Stimulated activated naive CD8-positive, alpha-beta T cell treated with anti-CD3 and anti-CD28 coated beads, Interleukin-15, amount 100 ng/mL, for 72 hours (primary cell): ENCODE measurements at places on chromosomes 5 and 9.

DNA sequence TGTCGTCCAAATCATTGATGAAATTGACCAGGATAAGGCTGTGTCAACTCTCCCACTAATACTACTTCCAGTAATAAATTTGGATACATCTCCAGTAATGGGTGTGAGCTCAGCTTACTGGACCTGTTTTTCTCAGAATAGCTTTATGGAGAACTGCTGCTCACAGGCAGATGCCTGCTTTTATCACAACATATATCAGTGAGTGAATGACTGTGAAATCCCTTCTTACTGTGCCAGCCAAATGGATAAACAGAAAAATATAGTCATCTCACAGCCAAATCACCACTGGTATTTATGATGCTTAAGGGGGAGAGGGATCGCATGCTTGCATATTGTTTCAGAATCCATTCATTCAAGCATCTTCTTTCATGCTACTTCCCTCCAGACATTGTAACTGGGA, 148.4 kb upstream of the PAPPA start:
- no peak for DNase-seq

DNA sequence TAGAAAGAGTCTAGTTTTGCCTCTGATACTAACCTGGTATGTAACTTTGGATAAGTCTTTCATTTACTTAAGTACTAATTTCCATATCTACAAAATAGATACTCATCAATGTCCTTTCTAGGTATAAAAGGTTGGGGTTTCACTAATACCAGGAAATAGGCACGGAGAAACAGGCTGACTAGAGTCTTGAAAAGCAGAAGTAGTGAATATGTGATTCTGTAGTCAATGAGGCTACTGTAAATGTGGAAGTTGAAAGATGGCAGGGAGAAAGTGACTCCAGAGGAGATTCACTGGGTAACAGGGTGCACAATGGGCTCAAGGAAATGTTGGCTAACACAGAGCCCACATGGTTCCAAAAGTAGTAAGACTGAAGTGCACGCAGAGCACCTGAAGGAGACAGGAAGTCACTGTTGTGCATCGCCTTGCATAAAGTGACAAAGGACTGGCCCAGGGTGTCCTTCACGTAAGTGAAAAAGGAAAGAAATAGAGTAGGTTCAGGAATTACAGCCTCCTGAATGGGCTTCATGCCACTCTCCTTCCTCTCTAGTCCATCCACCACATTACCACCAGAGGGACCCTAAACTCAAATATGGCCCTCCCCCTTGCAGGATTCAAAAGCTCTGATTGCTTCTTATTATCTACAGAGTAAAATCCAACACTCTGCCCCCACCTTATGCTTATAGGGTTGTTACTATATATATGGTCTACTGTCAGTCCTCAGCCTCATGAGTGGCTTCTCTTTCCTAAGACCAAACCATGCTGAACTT, 288.0 kb upstream of the SMARCA2 start:
- DNase-seq, result no peak

DNA sequence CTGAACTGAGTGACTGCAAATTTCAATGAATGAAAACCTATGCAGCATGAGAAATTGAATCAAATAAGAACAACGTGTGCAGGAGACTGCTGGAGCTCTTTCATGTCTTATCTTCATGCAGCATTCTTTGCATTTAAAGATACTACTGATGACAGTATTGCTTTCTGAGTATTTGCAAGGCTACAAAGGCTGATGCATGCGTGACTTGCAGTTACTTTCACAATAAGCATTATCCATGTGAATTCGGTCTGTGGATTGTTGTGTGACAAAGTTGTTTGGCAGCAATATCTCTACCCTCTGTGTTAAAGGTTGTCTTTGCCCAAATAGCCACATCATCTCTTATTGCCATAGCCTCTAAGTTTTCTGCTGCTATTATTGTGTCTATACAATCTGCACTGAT, 102.1 kb upstream of the FBXL17 start:
- DNase-seq, result no peak

- DNase-seq, result no peak
Observed at GRCh38 chr5:151863566-151863965, 61.1 kb downstream of the GLRA1 start.

DNA sequence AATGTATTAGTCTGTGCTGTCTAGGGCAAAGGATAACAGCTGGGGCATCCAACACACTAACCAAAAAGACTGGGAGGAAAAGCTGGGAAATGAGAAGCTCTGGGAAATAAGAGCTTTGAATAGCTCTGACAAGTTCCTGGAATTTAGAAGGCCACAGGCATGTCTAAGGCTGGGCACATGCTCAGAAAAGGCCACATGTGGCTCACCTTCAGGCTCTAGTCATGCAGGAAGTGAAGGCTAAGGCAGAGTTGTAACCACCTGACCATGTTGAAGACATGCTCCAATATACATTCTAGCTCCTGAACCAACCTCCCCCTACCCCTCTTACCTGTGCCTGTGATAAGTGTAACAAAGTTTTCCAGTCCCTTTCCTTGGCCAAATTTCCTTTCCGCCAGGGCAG, 31.7 kb downstream of the CLTA start:
- no peak for DNase-seq

DNA sequence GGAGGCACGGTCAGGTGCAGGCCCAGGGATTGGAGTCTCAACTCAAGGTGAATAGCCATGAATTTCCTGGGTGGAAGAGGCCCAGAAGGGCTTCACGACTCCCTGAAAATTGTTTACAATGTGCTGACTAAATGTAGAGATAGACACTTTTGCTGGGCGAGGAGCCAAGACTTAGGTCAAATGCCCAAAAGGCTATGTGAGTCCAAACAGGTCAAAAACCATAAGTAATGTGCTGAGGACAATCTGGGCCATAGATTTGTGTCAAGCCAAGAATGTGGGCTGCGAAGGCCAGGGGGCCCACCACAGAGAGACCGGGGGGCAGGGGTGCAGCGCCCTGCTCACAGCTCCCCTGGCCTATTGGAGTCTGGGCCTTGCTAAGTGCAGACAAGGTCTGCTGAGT, 197.8 kb downstream of the HSPA4 start:
- no peak for DNase-seq

- no peak for DNase-seq
Observed at GRCh38 chr9:76896035-76896434, 9.9 kb downstream of the PRUNE2 start.

DNA sequence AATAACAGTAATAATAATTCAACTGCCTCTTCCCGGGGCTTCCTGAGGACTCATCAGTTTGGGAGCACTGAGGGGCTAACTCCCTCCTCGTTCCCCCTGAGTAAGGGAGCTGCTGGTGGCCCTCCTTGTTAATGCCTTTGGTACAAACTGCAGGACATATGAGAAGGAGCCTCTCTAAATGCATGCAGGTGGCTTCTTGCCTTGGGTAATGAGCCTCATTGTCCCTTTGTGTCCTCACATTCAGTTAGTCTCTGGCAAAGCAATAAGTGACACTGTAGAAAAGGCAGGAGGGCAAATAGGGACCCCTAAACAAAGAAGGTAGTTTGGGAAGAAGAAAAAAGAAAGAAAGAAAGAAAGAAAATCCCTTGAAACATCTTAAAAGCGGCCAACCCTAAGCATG, 95.4 kb upstream of the ERCC6L2 start:
- DNase-seq, result no peak

- no peak for DNase-seq
Observed at GRCh38 chr9:129934780-129935179, 99.5 kb downstream of the USP20 start.

DNA sequence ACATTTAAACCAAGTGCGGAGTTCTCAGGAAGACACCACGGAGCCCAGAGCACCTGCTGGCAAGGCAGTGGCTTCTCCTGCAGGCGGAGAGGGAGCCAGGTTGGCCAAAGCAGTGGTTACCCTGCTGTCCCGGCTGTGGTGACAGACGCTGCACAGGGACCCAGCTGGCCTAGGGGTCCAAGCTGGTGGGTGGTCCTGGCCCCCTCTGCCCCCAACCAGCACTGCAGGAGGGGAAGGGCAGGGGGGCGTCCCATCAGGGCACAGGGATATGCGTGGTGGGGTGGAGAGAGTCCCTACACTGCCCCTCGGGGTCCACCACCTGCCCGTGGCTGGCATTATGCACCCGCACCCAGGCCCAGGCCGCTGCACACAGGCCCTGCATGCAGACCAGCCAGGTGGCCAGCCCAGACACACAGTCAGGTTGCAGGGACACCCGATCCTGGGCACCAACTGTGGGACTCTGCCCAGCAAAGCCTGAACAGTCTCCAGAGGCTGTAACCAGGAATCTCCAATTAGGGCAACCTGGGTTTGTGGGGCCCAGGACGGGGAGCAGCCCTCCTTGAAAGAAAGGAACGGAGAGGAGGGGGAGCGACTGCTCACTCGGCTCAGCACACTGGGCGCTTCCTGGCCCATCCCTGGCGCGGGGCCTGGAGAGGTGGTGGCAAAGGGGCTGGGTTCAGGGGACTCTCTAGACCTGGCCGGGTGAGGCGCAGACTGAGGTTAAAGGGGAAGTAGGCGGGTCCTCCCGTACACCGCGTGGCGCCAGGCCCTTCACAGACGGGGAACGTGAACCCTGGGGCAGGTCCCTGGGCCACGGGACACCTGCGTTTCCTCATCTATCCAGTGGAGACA, 46.3 kb downstream of the NACC2 start:
- no peak for DNase-seq

DNA sequence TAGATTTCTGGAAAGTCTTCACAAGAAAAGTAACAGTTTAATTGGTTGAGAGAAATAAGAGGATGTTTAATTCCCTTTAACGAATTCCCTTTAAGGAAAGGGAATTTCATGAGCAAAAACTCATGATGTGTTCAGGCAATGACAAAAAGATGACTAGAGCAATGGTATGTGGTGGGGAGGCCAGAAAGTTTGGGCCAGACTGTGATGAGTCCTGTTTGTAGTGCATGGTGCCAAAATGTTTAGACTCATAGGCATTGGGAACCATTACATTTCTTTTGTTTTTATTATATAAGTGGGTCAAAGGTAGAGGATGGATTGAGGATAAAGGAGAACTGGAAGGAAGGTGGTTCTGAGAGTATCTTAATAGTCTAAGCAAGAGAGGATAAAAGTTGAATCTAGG, 10.9 kb downstream of the CNTRL start:
- no peak for DNase-seq

DNA sequence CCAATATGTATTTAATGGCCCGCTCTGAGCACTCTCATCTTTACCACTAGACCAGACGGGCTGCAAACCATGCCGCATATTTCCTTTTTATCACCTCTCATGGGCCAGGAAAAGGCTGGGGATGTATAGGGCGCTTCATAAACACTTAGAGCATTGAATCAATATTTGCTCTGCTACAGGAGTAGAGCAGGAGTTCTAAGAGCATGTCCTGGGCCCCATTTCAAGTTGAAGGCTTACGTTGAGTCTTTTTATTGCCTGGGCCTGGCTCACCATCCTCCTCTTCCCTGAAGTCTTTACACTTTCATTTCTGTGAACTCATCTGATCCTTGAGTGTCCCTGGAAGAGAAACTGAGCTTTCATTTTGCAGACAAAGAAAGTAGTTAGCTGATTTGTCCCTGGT, 112.4 kb downstream of the FSTL4 start:
- no peak for DNase-seq

DNA sequence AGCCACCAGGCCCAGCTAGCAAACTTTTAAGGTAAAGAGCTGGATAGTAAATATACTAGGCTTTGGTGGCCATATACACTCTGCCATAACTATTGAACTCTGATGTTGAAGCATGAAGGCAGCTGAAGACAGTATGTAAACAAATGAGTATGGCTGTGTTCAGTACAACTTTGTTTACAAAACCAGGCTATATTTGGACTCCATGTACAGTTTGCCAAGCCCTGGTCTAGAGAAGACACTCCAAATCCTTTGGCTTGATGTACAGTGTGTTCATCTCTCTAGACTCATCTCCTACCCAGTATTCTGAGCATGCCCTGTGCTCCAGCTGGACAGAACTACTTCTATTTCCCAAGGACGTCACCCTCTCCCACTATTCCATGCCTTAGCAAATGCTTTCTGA, 54.3 kb upstream of the MEGF10 start:
- no peak for DNase-seq

DNA sequence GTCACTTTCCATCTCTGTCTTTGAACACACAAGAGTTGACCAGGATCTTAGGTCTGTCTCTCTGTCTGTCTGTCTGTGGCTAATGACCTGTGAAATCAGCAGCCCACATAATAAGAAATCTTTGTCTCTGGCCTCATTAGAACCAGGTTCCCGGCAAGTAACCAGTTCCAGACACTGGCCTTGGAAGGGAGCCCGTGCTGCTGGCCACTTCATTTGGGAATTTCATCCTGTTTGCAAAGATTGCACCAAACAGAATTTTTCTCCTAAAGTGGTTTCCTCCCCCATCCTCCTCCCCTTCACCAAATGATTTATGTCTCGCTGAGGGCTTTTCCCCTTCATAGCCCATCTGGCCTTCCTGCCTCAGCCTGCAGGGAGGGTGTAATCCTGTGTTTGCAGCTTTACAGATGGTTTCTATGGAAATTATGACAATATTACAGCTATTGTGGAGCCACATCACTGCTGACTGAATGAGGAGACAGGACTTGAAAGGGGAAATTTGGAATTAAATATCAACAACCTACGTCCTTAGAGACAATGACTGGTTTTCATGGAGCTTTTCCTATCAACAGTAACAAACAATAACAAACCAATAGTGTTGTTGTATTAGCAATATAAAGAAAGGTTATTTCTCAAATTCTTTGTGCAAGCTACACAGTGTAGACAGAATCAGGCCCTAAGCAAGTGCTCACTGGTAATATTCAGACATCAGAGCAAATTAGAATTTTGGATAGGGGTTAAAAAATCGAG, 25.7 kb downstream of the DPYSL3 start:
- DNase-seq, result no peak

- DNase-seq, result no peak
Observed at GRCh38 chr5:38666668-38667498, 110.4 kb upstream of the LIFR start.

DNA sequence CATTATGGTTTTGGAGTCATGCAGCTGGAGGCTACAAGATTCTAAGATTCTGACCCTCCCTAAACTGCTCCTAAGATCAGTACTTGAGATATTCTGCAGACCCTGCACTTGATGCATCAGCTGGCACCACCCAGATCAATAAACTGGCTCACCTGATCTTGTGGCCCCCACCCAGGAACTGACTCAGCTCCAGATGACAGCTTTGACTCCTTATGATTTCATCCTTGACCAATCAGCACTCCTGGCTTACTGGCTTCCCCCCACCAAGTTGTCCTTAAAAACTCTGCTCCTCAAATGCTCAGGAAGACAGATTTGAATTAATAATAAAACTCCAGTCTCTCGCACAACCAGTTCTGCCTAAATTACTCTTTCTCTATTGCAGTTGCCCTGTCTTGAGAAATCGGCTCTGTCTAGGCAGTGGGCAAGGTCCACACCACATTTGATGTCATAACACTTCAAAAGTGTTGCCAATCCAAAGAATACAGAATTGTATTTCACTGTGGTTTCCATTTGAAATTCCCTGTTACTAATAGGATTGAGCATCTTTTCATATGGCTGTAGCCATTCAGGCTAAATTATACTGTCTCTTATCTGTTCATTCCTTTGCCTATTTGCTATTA, 14.8 kb upstream of the SLC30A5 start:
- DNase-seq, result no peak

- DNase-seq, result no peak
Observed at GRCh38 chr9:135976944-135977343, 15.8 kb upstream of the UBAC1 start.

DNA sequence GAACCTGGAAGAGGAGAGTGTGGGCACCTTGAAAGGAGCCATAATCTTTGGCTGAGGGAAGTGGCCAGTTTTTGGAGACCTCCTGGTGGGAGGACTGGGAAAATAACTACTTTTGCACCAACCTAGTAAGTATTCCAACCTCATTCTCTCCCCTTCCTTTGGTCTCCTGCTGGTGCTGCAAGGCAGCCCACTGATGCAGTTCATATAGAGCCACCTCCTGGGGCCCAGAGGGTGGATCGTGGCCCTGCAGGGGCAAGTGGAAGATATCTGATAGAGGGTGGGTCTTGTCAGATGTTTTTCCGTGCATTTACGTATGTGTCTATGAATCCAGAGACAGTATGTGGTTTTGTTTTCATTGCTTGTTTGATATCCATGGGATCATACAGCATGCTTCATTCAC, 172.8 kb upstream of the PITX1 start:
- DNase-seq, result no peak
